Stimulated activated CD4-positive, alpha-beta T cell treated with anti-CD3 and anti-CD28 coated beads, Interleukin-4, amount 100 ng/mL, for 1 hour (primary cell): ENCODE measurements at places on chromosomes 3 and 15.

DNA sequence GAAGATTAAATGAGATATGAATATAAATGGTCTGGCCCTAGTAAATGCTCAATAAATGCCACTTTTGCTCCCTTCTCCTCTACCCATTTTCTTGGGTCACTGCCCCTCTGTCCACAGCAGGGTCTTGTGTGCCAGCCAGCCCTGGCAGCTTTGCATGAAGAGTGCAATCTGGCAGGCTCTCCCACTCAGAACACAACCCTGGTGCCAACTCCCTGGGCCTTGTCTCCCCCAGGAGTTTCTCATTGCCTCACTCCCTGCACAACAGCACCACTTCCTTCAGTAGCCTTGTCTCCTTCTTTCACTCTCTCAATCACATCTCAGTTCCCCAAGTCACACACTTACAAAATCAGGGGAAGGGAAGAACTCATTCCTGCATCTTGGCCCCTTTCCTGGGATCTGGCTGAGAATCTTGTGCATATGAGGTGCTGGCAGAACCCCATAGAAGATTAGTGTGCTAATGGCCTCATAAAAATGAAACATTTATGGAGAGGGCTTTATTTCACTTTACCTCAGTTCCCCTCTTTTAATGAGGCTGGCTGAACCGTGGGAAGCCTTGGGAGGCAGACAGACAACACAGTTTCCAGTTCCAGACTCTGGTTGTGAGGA is 445.9 kb upstream of the PROK2 start:
- DNase-seq, result no peak

DNA sequence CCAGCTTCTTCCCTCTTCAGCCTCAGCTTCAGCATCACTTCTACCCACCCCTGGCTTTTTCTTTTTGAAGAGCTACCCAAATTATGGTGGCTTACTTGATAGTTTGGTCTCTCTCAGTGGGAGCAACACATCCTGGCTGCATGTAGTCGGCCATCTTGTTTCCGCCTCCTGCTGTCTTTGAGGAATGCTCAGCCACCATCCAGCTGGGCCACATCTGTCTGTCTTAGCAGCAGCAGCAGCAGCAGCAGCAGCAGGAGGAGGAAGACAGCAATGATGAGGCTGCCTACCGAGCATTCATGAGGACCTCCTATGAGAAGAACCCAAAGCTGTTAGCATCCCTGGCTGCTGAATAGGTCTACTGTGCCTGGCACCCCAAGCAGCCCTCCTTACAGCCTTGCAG is 19.7 kb downstream of the IL16 start:
- no peak for DNase-seq

- DNase-seq, result no peak
Observed at GRCh38 chr3:144822671-144823070, 851.0 kb downstream of the DIPK2A start.

GRCh38 chr15:67735896-67736295 is 89.4 kb upstream of the SKOR1 start:
- no peak for DNase-seq

- DNase-seq, result no peak
Observed at GRCh38 chr3:117919621-117920020, 1115.0 kb downstream of the IGSF11 start.

GRCh38 chr15:90040618-90041017 is 39.5 kb downstream of the ZNF710 start:
- DNase-seq, result no peak
